Breast epithelium (tissue), 4 donors: ENCODE measurements at places on chromosomes 12 and 14. TPM values are rescaled to one million over a fixed set of nuclear protein-coding genes. Genes with fewer than 3 reads are reported as not detected.
A peak's percentile ranks its signal among the peaks of the same experiment; 100 is the strongest.

DNA sequence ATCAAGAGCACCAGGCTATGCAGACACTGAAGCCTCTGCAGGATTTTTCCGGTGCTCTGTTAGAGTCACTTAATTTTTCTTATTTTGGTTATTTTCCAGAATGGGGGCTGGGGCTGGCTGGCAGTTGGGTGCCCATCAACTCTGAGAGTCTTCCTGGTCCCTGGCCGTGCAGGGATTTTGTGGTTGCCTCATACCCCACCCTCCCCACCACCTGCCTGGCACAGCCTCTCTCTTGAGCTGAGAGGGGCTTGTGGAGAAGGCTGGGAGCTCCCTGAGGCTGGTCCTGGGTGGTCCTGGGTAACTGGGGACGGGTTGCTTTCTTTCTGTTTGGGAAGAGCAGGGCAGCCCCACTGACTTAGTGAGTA is 23.3 kb downstream of the LRTM2 start:
- DNase-seq: no peak

DNA sequence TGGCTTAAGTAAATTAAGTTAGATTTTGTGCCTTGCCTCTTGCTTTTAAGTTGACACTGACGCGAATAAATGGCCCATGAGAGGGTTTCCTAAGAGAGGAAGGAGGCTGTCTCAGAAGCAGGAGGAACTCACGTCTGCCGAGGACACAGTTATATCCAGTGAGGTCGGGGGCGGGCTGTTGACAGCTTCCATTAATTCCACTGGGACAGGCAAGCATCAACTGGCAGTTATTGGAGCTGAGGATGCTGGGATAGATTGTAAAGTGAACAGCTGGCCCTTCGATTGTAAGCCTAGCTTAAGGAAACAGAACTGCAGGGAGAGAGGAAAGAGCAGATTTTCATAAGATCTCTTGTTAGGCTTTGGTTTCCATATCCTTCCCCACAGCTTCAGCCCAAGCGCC is 399.2 kb downstream of the IPO8 start:
- DNase-seq: no peak

The TEX52 gene
- total RNA-seq: not detected

DNA sequence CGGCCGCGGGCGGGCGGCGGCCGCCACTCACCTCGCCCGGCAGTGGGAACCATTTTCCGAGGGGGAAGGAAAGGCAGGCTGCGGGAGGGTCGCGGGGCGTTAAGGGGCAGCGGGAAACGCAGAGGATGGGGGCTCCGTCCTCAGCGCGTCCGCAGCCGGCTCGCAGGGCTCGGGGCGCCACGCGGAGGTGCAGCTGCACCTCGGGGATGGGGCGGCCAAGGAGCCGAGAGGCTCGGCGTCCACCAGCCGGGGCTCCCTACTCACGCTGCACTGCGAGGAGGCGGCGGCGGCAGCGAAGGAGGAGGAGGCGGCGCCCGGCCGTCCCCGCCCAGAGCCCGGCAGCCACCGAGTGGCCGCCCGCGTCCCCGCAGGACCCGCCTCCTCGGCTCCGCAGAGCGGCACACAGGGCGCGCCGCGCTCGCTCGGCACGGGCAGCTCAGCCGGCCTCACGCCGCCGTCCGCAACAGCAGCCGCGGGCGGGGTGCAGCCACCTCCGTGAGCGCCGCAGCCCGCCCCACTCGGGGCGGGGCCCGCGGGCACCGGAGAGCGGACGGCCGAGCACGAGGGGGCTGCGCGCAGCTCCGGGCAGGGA is at the start of gene ATP2B1:
ATP2B1 (minus strand) TSS at position 274 of the 592 bp plus-strand sequence. CDS start 52,952 bp downstream, outside the sequence.
- DNase-seq: peak; percentile 82

GRCh38 chr14:52117111-52117832 is 48.4 kb upstream of the NID2 start:
- DNase-seq: no peak
